ENCODE measurements at places on chromosomes 5 and 9.
A peak's percentile ranks its signal among the peaks of the same experiment; 100 is the strongest.

DNA sequence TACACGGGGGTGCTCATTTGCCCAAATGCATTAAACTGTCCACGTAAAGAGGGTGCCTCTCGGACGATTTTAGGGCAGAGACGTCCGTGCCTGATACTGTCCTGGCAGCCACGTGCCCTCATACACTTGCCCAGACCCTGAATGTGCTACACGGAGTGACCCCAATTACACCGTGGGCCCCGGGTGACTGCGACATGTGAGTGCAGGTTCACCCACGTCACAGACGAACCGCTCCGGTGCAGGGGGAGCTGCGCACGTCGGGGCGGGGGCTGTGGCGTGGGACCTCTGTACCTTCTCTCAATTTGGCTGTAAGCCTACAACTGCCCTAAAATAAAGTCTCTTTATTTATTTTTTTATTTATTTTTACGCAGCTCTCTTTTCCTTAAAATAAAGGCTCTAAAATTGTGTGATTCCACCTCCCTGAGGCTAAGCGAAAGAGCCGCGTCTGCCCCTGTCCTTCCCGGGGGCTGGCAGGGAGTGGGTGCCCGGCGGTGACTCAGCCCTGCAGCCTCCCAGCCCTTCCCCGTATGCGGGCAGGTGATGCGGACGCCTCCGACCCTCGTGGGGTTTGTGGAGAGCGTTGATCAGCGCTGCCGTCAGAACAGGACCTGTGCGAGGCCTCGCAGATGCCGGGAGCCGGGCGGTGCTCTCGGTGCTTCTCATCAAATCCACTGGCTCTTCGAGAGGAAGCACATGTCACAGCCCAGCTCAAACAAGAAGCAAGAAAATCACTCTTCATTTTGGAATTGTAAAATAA lies 9.2 kb upstream of the EGFL7 start:
- no peak for DNase-seq

DNA sequence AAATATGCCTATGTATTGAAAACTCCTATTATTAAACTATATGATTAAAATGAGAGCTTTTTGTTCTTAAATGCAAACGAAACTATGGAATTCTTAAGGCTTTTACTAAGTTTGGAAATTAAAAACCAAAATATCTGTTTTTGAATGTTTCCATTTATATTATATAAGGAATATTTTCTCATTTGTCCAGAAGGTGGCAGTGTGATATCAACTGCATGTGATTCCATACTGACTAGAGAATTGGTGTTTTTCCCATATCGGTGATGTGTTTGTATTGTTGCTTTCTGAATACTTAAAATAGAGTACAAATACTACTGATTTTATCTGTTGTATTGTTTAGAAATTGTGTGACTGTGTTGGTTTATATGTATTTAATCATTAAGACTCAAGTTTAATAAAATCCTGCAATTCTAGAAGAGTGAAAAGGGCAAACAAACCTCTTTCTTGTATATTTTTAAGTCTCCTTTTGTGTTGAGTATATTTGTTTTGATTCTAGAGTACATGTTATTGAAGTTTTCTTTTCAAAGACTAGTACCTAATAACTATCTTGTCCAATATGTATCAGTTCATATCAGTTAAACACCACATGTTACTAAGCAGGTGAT lies 320.8 kb downstream of the CCDC171 start:
- DNase-seq, result no peak

GRCh38 chr9:88060746-88061145 lies 77.5 kb downstream of the SPATA31C2 start:
- no peak for DNase-seq

- DNase-seq, result peak; percentile 64
These were observed 56.4 kb downstream of the NEURL1B start for GRCh38 chr5:172697123-172698121.

- DNase-seq, result no peak
These were observed 175.1 kb downstream of the CCDC192 start for GRCh38 chr5:127878174-127878750.

DNA sequence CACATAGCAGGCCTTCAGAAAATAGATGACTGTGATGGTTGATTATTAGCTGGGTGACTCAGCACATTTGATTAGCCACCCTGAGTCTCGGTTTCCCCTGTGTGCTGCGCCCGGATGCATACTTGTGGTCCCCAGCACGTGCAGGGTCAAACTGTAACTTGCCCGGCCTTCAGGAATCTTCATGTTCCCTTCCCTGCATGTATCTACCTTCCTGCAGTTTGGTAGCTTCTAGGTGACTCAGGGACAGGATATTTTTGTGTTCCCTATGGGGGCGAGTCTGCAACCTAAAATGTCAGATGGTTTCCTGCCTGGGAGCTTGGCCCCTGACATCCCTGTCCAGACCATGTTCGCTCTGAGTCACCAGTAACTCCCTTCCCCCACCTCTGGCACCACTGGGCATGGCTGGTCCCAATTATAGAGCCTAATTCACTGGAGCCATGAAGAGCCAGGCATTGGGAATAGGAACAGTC lies 13.2 kb downstream of the PTGS1 start:
- DNase-seq, result no peak

GRCh38 chr9:95131023-95131943 lies 186.2 kb downstream of the FANCC start:
- DNase-seq, result peak; percentile 13

GRCh38 chr9:94900222-94901018 lies 173.9 kb downstream of the AOPEP start:
- no peak for DNase-seq

GRCh38 chr9:18810581-18810980 lies 222.4 kb downstream of the SAXO1 start:
- DNase-seq, result no peak

DNA sequence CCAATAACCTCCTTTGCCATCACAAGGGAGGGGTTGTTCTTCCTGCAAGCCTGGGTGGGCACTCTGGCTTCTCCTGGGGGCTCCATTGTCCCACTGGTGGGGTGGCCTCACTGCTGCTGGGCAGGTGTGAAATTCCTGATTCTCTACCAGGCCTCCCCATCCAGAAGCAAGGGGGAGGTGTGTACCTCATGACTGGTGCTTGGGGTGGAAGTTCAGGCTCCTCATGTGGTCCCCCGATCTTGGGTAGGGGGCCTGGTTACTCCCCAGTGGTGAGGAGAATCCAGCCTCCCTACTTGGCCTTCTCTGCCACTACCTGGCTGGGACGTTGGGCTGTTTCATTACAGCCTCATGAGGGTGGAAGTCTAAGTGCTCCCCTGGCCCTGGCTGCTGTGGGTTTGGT lies 433.9 kb downstream of the IRX2 start:
- no peak for DNase-seq

- DNase-seq, result no peak
These were observed 16.2 kb downstream of the MTX3 start for GRCh38 chr5:79974886-79975285.

GRCh38 chr5:84682531-84682930 lies 297.9 kb upstream of the EDIL3 start:
- DNase-seq, result no peak

DNA sequence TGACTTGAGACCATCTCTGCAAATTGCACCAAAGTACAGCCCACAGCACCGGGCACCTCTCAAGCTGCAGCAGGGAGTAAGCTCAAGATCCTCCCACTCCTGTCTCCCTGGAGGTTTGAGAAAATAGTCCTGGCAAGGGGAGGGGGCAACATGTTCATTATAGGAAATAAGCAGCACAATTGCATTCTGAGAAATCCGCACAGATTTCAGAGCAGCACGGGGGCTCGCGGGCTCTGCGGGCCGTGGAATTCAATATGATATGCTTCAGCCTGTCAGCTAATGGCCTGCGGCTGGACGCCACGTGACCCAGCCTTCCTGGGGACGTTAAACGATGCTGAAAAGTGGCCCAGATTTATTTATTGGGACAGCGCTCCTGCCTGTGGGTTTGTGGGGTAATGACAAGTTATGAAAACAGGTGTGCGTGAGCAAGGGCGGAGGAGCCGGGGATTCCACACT lies 156.4 kb downstream of the DAB2IP start:
- DNase-seq, result no peak

GRCh38 chr5:95631991-95632675 lies 12.2 kb downstream of the GPR150 start:
- DNase-seq, result peak; percentile 24

GRCh38 chr9:87876708-87877107 lies 6.0 kb upstream of the SPATA31E1 start:
- no peak for DNase-seq

GRCh38 chr5:143251190-143251589 lies 152.3 kb downstream of the NR3C1 start:
- no peak for DNase-seq

GRCh38 chr5:173324115-173325001 lies 3.9 kb downstream of the STC2 start:
- no peak for DNase-seq

GRCh38 chr9:109251080-109251775 lies 69.6 kb downstream of the EPB41L4B start:
- no peak for DNase-seq

DNA sequence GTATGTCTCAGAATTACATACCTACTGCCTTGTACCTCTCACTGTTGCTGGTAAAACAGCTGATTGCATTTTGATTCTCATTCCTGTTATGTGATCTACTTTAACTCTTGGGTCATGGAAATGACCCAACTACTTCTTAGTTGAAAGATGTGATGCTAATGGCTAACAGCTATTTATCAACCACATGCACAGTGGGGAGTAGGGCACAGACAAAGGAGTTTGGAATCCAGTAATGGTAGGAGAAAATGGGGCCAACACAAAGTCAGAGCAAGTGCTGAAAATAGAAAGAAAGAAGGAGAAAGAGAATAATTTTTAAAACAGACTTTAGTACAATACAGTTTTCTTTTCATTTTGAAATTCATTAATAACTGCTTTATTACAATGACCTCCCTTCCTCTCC lies 241.0 kb downstream of the PTPRD start:
- no peak for DNase-seq

- no peak for DNase-seq
These were observed 383.4 kb downstream of the TMEM38B start for GRCh38 chr9:106077731-106078130.

DNA sequence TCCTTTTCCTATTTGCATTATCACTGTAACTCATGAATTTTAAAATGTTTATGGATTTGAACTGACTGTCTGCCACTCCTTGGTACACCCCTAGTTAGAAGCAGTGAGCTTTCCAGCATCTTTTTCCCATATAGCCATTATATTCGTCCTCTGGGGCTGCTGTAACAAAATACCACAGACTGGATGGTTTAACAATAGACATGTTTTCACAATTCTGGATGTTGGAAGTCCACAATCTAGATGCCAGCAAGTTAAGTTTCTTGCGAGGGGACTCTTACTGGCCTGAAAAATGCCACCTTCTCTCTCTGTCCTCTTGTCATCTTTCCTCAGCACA lies 530.0 kb downstream of the SEMA5A start:
- no peak for DNase-seq

DNA sequence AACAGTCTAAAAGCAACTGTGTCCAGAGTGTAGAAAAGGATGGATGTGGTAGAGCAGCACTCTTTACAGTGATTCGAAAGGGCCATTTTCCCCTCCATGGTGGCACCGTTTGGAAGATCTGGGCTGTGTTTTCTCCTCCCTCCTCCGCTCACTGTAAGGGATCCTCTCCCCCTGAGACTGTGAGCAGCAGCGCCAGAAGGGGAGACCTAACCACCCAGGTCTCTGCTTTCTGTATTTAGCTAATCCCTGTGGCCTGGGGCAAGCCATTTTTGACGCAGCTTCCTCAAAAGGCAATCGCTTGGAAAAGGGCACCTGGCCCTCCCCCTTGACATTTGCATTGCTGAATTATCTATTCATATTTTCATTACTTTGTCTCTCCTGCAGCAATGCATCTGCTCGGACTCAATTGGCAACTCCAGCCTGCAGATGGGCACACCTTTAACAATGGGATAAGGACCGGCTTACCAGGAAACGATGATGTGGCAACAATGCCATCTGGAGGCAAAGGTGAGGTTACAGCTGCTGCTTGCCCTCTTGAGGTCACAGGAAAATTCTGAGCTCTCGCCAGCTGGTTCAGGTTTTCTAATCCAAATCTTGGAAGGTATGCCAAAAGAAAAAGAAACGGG lies 244.3 kb upstream of the WWC1 start:
- DNase-seq, result no peak

DNA sequence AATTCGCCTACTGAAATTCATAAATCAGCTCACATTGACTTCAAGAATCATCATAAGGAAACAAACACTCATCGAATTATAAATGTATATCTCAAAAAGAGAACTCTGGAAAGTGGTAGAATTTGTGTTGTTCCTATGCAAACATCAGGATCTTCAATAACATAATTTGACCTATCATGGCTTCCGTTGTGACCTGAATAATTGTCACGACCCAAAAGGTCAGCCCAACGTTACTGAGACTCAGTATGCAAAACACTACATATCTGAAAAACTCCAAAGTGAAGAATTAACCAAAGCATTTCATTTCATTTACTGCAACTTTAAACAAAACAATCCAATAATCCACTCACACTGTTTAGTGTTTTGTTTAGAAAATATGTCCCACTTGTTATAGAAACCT lies 1.2 kb downstream of the RAPGEF6 start:
- no peak for DNase-seq

- no peak for DNase-seq
These were observed 99.3 kb downstream of the GDNF start for GRCh38 chr5:37740331-37741066.

DNA sequence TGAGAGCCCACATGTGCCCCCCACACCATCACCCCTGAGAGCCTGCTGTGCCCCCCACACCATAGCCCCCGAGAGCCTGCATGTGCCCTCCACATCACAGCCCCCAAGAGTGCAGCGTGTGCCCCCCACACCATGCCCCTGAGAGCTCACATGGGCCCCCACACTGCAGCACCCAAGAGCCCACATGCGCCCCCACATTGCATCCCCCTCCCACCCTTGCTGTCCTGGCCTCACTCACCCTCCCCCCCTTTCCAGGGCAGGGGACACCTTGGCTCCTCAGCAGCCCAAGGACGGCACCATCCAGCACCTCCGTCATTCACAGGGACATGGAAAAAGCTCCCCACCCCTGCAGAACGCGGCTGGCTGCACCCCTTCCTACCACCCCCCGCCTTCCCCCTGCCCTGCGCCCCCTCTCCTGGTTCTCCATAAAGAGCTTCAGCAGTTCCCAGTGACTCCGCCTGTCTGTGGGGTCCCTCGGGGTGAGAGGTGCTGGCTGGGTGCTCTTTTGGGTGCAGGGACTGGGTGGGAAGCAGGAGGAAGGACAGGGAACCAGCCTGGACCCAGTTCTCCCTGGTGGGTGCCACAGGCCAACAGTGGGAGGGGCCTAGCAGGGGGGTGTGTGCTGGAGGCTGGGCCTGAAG lies 5.0 kb downstream of the LCN1 start:
- no peak for DNase-seq

DNA sequence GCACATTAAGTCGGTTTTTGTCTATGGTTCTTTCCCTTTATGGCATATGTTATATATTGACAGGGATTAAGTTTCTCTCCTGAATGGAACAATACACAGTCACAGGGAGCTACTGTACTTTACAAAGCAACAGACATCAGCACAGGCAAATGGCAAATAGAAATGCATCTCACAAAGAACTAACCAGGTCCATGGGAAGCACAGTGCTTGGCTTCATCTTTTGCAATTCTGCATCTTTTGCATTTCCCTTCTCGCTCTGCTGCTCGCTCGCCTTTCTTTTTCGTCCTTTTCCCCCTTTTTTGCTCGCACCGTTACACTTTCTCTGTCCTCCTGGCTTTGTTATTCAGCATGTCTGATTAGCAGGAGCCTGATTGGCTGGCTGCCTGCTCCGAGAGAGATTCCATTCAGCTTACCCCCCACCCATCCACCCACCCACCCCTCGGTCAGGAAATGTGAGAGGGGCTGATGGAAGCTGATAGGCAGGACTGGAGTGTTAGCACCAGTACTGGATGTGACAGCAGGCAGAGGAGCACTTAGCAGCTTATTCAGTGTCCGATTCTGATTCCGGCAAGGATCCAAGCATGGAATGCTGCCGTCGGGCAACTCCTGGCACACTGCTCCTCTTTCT lies at the start of gene ADAMTSL1:
Gene ADAMTSL1 (plus strand): TSS at position 502 of the 628 bp plus-strand sequence. CDS start 80 bp downstream, at position 582.
- no peak for DNase-seq

Measured in activated naive CD4-positive, alpha-beta T cell (primary cell).